HFF-Myc (cell line): ENCODE measurements at places on chromosomes 5 and 9.

- DNase-seq = no peak
These were observed 131.2 kb upstream of the LPCAT1 start for GRCh38 chr5:1654786-1655495.

- no peak for DNase-seq
These were observed 18.7 kb upstream of the DCAF12 start for GRCh38 chr9:34145165-34145564.

DNA sequence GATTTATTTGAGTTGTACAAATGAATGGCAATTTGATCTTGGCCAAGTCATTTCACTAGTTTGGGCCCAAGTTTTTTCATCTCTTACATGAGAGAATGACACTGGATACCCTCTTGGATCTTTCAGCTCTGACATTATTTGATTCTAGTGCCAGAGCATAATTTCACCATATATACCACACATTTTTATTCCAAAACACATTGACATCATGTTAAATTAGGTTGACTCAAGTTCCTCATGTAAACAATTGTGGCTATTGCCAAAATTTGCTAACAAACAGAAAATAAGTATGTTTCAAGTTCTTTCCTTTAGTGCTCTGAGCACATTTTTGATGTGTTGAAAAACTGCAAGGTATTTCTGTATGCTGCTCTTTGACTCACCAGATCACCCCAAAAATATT lies 375.8 kb downstream of the ZNF608 start:
- DNase-seq = no peak

- DNase-seq = no peak
These were observed 21.5 kb upstream of the UBAC1 start for GRCh38 chr9:135982499-135983207.

GRCh38 chr5:180521101-180521500 lies 26.9 kb downstream of the CNOT6 start:
- no peak for DNase-seq

GRCh38 chr5:152638996-152639552 lies 234.0 kb upstream of the NMUR2 start:
- no peak for DNase-seq

DNA sequence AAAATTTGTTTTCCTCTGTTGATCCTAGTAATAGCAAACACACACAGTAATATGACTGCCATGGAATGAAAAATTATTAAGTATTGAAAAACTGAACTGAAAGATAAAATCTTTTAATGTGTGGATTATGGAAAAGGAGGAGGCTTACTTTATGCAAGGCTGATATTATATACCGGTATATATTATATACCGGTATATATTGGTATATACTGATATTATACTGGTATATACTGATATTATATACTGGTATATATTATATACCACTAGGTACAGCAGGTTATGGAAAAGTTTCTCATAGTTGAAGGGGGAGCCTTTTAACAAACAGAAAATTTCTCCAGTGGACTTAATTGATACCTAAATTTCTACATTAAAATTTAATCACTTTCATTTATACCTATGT lies 181.4 kb downstream of the SH3GL2 start:
- no peak for DNase-seq

- no peak for DNase-seq
These were observed 39.6 kb upstream of the ANKRD55 start for GRCh38 chr5:56272765-56273164.

- no peak for DNase-seq
These were observed 1844.3 kb downstream of the MAT2B start for GRCh38 chr5:165349735-165350134.

GRCh38 chr5:53913941-53914340 lies 353.5 kb downstream of the NDUFS4 start:
- DNase-seq = no peak

DNA sequence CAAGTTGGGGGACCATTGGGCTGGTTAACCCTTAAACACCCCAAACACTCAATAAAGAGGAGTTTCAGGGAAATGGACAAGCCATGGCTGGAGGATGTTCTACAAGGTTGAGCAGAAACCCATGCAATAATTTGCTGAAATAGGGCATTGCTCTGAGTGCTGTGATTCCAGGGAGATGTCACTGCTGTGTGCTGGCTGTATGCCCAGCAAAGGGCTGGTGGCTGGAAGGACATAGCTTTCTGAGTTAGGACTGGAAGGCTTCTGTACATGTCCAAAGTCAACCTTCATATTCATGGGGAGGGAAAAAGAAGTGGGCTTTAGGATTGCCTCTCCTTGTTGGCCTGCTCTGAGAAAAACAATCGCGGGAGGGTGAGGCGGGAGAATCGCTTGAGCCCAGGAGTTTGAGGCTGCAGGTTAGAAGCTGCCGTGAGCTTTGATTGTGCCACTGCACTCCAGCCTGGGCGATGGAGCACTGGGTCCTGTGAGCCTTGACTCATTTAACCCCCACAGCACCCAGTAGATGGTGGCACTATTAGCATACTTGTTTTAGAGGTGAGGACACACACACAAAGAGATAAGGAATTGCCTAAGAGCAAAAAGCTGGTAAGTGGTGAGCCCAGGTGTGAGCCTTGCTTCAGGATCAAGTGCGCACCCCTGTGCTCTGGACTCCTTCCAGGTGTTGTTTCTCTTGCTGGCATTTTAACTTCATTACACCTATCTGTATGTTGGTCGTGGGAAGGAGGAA lies 20.4 kb downstream of the IL12B start:
- no peak for DNase-seq

DNA sequence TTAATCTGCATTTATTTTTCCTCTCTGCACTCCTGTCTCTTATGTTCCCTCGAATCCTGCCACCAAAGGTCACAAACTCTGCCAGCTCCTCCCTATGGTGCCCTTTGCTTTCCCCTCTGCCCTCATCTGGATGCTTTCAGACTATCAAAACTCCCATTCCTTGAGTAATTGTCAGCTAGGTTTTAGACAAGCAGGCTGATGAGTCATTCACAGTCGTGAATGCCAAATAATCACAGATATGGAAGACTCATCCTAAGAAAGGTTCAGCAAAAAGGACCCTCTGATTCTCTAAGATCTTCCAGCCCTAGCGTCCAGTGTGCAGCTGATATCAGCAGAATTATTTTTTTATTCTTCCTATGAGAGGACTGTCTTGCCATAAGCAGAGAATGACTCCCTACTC lies 104.5 kb upstream of the NUDT12 start:
- no peak for DNase-seq

- no peak for DNase-seq
These were observed 29.6 kb upstream of the LCP2 start for GRCh38 chr5:170327168-170327567.

DNA sequence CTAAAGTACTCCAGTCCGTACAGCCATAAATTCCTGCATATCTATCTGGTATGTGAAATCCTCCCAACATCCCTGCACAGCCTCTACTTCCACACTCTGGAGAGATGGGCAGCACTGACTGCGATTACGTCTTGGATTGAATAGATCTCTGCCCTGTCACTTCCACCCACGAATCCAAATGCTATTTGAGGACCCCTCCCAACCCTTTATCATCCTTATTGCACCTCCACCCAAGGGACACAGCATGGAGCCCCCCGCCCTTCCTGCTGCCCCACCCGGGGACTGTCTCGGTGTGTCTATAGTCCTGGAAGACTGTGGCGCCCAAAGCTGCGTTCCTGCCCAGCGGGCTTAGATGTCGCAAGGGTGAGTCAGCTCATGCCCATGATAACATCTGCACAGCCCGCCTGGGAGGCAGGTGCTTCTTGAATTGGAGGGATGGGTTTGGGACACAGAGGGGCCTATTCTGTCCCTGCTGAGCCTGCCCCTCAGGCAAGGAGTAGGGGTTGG lies 105.7 kb upstream of the HAND1 start:
- no peak for DNase-seq

- no peak for DNase-seq
These were observed 5.3 kb upstream of the UBLCP1 start for GRCh38 chr5:159257629-159258283.

- DNase-seq = no peak
These were observed 53.5 kb upstream of the EQTN start for GRCh38 chr9:27350382-27350976.

DNA sequence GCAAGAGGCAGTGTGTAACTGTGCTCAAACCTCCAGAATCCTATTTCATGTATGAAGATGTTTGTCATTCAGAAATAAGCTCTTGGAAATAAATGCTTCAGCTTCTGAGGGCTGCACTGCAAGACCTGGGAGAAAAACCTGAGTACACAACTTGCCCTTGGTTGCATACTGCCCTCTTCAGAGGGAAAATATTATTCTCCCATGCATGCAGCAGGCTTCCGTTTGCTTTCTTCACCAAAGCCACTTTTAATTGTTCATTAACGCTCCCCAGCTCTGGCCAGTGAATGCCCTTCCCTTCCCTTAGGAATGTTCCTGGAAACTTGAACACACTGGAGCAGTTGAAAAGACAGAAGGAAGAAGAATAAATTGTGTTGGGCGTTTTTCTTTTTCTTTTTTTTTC lies 2.5 kb upstream of the WHRN start:
- no peak for DNase-seq

- DNase-seq = no peak
These were observed 22.4 kb upstream of the SPINK14 start for GRCh38 chr5:148145916-148146315.

- DNase-seq = no peak
These were observed 187.9 kb downstream of the PALM2AKAP2 start for GRCh38 chr9:109967651-109968642.

DNA sequence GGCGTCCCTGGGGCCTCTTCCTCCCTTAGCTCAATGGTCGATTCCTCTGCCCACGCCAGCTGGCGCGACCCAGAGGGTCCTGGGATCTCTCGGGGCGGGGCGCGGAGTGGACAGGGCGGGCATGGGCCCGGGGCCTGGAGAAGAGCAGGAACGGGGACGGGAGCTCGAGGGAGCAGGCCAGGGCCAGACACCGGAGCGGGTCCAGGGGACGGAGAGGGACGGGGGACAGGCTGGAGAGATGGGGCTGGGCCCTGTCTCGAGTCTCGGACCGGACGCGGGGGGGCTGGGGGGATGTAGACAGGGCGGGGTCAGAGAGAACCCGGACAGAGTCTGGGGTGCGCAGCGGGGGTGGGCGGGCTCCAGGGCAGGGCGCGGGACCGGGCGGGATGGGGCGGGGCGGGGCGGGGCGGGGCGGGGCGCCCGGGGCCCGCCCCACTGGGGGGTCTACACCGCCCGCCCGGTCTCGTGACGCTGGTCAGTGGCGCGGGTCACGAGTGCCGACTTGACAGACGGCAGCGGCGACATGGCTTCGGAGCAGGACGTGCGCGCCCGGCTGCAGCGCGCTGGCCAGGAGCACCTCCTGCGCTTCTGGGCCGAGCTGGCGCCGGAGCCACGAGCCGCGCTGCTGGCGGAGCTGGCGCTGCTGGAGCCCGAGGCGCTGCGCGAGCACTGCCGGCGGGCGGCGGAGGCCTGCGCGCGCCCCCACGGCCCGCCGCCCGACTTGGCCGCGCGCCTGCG lies at the start of gene UAP1L1:
Gene UAP1L1 (plus strand): TSS at position 508 of the 738 bp plus-strand sequence. CDS start 16 bp downstream, at position 524.
- DNase-seq = no peak

GRCh38 chr5:12119657-12120056 lies 215.4 kb upstream of the CTNND2 start:
- no peak for DNase-seq

DNA sequence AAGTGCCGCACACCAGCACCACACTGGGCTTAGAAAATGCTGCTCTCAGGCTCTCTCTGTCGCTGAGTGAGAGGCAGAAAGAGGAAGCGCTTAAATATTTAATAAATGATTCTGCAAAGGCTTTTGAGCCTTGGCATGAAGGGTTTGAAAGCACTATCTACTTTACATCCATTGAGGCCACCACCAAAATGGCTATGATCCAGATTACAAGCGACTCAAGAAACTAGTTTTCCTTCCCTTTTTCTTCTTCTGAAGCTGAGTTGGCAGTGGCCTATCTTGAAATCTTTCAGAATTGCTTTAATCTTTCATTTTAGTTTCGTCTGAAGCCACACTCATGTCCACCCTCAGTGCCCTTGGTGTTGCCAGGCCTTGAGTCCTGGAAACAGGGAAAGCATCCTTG lies 59.5 kb downstream of the EBF1 start:
- no peak for DNase-seq

- no peak for DNase-seq
These were observed 20.4 kb downstream of the GNPDA1 start for GRCh38 chr5:141992349-141992963.

- DNase-seq = no peak
These were observed 709 bp upstream of the SYNPO start for GRCh38 chr5:150639751-150640150.

DNA sequence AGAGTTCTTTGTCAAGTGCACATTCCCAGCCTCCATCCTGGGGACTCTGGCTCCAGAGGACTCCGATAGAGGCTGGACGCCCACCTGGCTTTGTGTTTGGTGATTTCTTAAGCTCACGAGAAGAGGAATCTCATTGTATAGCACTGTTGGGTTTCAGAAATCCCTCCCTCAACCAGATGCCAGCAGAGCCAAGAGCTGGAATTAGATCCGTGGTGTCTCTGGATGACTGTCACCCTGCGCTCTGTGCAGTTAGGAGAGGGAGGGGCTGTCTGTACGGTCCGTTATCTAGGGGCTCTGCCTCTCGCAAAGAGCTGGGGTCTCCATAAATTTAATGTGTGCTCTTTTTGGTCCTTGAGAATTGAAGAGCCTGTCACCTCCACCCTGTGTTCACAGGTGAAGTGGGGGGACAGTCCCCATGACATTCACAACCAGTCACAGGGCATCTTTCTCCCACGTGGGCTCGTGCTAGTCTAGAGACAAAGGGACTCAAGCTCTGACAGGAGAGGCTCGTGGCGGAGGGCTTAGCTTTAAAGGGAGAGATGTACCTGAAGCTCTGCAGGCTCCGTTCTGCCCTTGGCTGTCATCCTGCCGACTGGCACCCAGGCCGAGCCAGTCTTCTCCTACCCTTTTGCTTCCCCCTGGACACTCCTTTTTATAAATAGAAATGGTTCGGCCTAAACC lies 41.4 kb downstream of the FAM78A start:
- no peak for DNase-seq
